ENCODE measurements at places on chromosomes 12 and 14.

DNA sequence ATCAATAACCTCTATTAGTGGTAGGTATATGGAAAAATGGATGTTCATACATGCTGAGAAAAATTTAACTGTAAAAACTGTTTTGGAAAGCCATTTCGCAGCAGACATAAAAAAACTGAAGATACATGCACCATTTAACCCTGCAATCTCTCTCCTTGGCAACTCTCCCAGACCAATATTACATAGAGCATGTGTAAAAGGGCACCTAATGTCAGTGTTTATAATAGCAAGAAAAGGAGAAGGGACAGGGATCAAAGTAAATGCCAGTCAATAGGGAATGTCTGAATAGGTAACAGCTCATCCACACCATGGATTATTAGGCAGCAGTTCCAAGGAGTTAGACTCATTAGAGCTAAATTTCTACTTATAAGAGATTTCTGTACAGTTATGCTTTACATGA, 77.2 kb downstream of the BTG1 start:
- peak; percentile 35 for DNase-seq

GRCh38 chr14:52527052-52527451, 25.3 kb downstream of the TXNDC16 start:
- no peak for DNase-seq

- no peak for DNase-seq
Measured at GRCh38 chr14:100773331-100774163, 46.9 kb downstream of the DLK1 start.

DNA sequence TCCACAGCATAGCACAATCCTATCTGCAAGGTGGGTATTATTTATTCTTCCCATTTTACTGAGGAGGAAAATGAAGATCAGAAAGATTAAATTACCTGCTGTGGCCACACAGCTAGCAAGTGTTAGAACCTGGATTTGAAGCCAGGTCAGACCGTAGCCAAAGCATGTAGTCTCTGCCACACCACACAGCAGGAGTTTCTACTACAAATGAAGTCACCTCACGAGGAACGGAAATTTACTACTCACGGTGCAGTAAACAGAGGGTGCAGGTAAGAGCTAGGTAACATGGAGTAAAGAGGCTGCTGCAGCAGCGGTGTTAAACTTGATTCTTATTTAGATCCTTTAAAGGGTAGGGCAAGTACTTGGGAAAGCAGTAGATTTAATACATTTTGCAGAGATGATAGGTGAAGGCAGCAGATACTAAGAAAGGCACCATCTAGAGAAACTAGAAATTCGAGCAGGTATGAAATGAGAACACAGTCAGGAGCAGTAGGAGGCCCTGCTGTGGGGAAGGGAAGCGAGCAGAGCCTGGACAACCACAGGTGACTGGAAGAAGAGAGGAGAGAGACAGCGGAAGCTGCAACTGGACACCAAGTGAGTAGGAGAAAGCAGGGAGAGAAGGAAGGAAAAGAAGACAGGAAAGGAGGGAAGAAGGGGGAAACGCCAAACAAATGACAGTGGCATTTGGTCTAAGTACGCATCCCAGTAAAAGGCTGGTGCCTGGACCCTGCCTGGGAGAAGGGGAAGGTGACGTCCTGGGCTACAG, 21.5 kb downstream of the SPTB start:
- no peak for DNase-seq

DNA sequence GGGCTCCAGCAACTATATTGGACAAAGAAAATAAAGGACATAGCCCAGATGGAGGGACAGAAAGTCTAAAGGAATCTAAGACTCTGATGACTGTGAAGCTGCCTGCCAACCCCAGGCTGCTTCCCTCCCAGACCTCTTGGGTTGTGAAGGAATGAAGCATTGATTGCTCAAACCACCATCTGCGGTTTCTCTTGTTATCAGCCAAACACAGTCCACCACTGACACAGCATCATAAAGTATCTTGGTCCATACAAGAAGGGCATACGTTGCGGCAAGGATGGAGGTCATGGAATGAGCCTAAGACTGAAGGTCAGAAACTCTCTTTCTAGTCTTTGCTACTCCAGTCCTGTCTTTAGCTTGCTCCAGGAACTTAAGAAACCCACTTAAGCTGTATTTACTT, 58.5 kb upstream of the PLXNC1 start:
- peak; percentile 94 for DNase-seq

GRCh38 chr14:31752867-31753661, 191.9 kb downstream of the NUBPL start:
- no peak for DNase-seq

GRCh38 chr14:104768437-104769323, 15.7 kb downstream of the SIVA1 start:
- DNase-seq = peak; percentile 91

DNA sequence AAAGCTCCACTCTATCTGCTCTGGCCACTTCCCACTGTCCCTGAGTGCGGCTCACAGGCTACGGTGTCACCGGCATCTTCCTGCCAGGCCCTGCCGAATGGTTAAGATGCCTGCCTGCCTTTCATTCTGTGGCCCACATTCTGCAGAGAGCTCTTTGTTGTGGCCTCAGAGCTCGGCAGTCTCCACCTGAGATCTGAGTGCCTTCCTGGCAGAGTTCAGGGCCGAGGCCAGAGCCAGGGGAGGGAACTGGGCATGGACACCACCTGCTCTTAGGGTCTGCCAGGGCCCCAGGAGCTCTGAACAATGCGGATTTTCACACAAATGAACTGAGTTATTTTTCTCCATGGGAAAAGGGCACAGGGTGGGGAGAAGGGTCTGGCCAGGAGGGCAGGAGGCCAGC, 127.2 kb downstream of the RBM19 start:
- no peak for DNase-seq

DNA sequence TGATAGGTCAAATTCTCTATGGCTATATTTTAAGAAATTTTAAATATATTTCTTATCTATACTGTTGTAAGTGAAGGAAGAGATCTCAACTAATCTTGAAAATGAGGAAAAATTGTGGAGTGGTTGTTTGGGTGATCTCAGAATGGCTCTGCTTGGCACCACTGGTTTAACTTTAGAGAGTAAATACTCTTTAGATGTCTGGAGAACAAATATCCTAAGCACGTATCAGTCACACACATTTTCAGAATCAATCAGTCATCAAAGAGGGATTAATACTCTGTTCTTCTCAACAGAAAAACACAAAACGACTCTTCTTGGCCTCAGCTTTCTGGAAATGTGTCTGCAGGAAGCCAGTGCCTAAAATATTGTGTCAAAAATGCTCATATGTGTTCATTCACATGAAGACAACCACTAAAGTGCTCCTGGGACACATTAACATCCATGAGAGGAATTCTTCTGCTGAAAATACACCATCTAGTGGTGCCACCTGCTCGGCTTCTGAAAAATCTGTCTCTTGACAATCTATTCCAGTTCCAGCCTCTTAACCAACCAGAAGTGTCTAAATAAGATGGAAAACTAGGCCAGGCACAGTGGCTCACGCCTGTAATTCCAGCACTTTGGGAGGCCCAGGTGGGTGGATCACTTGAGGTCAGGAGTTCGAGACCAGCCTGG, 81.1 kb upstream of the CCDC198 start:
- DNase-seq = no peak

DNA sequence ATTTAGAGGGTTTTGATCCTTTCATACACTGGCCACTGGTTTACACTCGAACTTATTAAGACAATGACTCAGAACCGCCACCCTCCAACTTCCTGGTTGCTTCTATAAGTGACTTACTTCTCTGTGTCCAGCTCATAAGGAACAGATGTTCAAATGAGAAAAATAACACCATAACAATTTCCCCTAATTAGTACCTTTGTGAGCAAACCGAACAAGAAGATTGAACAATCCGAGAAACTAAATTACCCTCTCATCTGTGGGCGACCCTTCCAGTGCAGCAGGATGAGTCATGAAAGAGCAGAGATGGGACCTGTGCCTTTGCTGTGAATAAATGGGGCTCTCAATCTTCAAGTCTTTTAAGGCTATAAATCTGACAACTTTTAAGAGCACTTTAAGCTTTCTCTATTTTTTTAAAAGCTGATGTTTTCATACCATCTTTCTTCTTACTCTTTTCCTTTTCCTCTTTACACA, 146.8 kb upstream of the RASSF8 start:
- DNase-seq = no peak

DNA sequence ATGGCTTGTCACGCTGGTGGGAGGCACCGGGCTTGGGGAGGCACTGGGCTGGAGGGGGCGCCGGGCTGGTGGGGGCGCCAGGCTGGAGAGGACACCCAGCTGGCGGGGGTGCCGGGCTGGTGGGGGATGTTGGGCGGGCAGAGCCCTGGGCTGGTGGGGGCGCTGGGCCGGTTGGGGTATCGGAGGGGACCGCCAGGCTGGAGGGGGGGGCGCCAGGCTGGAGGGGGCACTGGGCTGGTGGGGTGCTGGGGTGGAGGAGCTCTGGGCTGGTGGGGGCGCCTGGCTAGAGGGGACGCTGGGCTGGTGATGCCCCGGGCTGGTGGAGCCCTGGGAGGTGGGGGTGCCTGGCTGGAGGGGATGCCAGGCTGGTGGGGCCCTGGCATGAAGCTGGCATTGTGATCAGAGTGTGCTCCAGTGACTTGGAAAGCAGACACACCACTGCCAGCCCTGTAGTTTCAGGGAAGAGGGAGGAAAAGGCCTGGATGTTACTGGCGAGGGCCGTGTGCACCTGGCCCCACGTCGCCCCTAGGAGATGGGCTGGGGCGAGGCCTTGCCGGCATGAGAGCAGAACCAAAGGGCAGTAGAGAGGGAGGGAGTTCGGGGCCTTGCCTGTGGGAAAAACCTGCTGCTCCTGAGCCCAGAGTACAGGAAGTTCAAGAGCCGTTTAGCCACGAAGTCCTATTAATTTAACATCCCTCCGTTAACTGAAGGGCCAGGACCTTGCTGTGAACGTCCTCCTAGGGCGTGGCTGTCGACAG, 13.1 kb downstream of the TEDC1 start:
- DNase-seq = no peak

- peak; percentile 44 for DNase-seq
Measured at GRCh38 chr12:62886796-62887195, 48.2 kb downstream of the PPM1H start.

DNA sequence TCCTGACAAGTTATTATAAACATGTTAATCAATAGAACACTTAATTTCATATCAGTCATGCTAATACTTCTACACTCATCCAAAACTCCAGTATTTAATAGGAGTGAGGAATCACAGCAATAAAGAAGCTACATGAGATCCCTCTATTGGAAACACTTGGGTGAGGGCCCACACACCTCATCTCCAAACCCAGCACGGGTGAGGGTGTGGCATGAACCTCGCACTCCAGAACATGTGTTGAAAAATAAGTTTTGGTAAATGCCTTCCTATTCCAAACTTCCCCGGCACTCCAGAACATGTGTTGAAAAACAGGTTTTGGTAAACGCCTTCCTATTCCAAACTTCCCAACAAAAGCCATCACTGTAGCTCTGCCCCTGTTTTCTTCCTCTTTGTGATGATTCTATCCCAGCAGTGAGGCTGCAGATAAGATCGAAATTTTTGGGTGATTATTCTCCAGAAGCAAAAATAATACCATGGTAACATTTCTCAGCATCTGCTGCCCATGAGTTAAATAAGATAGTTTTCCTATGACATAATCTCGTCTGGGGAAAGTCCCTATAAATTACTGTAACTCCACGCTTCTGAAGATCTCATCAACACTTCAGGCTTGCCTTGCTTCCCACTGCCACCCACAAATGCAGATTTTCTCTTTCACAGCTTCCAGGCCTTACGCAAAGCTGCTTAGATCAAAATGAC, 24.4 kb upstream of the PTPRB start:
- DNase-seq = no peak

GRCh38 chr14:79543967-79544697, 667.2 kb downstream of the DIO2 start:
- DNase-seq = peak; percentile 25

DNA sequence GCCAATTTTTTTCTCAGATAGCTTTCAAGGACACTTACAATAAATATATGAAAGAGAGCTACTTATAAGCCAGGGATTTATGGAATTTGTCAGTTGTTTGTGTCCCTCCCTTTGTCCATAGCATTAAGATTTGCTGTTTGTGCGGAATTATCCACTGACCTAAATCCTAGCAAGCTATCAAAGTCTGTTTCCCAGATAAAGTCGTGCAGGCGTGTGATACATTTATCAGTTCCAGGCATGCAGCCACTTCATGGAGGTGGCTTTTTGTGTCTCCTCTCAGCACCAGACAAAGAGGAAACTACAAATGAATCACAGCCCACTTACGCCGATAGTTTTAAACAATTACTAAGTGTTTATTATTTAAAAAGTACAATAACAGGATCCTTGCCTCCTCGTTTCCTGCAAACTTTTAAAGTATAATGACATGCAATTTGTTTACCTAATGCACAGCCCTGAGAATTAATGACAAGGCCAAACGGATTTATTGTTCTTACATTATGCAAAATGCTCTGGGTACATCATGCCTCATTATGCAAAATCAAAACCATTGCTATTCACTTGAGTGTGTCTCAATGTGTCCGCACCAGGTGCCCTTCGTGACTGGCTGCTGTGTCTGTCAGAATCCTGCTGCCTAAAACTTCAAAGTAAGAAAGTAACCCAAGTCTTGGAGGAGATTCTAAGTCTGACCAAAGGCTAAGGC, 423.2 kb downstream of the GLT1D1 start:
- DNase-seq = no peak

GRCh38 chr14:55361190-55361589, 50.4 kb downstream of the ATG14 start:
- no peak for DNase-seq

DNA sequence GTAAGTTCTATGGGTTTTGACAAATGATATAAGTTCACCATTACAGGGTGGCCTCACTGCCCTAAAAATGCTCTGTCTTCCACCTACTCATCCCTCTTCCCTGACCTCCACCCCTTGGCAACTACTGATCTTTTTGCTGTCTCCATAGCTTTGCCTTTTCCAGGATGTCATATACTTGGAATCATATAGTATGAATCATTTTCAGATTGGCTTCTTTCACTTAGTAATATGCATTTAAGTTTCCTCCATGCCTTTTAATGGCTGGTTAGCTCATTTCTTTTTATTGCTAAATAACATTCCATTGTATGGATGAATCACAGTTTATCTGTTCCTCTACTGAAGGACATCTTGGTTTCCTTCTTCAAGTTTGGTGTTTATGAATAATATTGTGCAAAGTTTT, 14.0 kb upstream of the PEX5 start:
- DNase-seq = no peak

GRCh38 chr12:115570069-115570777, 707.3 kb downstream of the MED13L start:
- no peak for DNase-seq

GRCh38 chr14:37153483-37153882, 18.9 kb downstream of the SLC25A21 start:
- DNase-seq = no peak

- no peak for DNase-seq
Measured at GRCh38 chr12:103505371-103506236, 9.8 kb upstream of the C12orf42 start.

- peak; percentile 14 for DNase-seq
Measured at GRCh38 chr14:55881577-55882241, 236.5 kb upstream of the PELI2 start.

GRCh38 chr14:36271939-36272907, 48.2 kb downstream of the MBIP start:
- DNase-seq = peak; percentile 24

- no peak for DNase-seq
Measured at GRCh38 chr12:115011703-115012102, 327.7 kb upstream of the TBX3 start.

- no peak for DNase-seq
Measured at GRCh38 chr12:83767723-83768122, 1081.0 kb downstream of the TMTC2 start.
